Left renal pelvis (tissue), 4 donors: ENCODE measurements at places on chromosomes 11 and 22.

DNA sequence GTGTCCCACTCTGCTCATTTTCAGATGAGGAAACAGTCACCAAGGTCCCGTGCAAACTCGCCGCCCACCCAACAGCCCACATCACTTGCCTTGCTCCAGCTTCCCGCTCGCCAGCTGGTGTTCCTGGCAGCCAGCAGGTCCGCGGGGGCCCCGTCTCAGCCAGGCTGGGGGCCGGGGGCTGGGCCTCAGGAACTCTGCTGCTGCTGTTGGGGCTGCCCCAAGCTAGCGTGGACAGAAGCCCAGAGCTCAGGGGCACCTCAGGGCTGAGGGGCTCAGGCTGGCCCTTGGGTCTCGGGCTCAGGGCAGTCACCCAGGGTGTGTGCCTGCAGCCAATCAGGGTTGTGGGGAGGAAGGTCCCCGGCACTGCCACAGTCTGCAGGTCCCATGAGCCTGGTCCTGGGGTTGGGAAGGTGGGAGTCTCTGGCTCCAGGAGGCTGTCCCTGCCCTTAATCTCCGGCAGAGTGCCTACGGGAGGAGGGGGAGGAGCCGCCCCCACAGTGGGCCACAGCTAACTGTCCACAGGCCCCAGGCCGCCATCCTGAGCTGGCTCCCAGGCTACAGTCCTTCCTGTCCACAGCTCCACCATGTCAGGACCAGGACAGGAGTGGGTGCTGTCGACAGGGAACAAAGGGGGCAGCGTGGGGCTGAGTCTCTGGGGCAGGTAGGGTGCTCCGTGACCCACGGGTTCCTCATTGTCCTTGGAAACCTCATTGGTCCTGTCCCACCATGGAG, 65.2 kb downstream of the ARFGAP3 start:
- no peak for DNase-seq

DNA sequence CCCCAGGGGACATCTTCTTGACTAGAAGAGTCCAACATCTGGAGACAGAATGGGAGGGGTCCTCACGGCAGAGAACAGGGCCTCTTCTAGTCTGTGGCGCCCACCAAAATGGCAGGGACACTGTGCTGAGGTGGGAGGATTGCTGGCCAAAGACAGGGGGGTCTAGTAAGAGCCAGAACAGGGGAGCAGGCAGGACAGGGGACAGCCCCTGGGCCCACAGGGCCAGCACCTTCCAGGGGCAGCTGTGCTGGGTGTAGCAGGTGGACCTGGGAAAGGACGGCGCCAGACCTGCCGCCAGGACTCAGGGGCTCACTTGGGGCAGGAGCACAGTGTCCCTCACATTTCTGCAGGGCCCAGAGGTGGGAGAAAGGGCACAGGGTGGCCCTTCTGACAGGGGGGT, 858 bp upstream of the APOBEC3A start:
- DNase-seq: no peak

- no peak for DNase-seq
These were observed 9.4 kb downstream of the LHFPL7 start for GRCh38 chr22:24937114-24937513.

DNA sequence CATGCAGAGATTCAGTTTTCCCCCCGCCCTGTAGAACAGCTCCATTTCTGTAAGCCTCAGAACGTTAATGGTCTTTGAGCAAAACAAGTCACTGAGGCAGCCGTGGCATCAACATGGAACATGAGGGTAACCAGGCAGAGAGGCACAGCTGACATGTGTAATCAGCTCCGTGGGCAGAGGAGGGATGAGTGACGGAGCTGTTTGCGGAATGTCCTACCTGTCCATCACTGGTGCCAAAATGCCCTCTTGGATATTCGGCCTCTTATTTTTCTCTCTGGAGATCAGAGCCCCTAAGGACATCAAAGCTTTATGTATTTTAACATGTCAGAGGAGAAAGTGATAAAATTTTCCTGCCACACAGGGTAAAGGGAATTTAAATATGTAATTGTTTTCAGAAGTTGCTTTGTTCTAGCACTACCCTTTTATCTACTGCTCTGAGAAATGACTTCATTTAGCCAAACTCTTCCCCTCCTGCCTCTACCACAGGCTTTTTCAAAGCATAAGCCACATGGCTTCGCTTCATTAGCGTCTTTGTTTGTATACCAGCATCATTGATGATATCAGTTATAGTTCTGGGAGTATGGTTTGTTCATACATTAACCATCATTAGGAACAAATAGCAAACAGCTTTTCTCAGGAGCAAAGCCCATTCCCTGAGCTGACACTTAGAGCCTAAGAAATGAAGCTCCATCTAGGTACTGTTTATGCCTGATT, 32.9 kb downstream of the C11orf71 start:
- DNase-seq: no peak

GRCh38 chr11:23903044-23903704, 593.7 kb upstream of the LUZP2 start:
- DNase-seq: no peak
